ENCODE measurements at places on chromosomes 12 and 14.

DNA sequence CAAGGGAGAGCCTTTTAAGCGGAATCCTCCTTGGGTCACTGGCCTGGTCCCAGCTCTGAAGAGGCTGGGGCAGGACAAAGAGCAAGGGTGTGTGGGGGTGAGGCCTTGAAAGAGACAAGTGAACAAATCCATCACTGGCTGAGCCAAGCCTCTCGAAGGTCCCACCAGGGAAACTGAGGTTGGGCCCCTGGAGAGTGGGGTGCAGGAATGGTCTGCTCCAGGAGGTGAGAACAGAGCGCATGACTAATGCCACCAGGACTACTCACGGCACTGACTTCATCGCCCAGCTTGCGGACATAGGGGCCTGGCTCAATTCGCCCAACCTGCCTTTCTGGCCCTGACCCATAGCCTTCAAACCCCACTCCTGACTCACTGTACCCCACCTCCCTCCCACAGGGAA lies 19.2 kb upstream of the DEGS2 start:
- no peaks in the 10 kb centered on the region for H3K27me3 ChIP-seq
- H3K36me3 ChIP-seq, result no peaks in the 10 kb centered on the region
- H3K27ac ChIP-seq, result no peak overlapping the region
- H3K4me3 ChIP-seq, result no peak overlapping the region
- no peaks in the 10 kb centered on the region for H3K4me1 ChIP-seq

DNA sequence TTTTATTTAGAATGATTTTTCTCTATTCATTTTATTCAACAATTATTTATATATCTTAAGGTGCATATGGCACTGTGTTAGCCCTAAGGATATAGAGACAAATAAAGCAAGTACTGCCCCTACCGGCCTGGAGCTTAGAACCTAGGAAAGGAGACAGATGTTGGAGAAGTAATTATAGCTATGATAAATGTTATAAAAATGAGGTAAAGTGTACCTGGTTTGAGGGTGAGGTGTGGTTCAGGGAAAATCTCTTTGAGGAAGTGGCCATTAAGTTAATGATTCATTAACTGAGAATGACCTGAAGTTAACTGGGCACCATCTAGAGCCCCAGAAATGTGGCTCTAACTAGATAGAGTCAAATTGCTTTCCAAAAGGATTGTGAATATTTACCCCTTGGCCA lies 31.9 kb downstream of the CDKL1 start:
- H3K27ac ChIP-seq, result no peak overlapping the region
- H3K4me3 ChIP-seq, result no peak overlapping the region
- H3K4me1 ChIP-seq, result peaks cover 17% of the 10 kb centered on the region
- no peaks in the 10 kb centered on the region for H3K36me3 ChIP-seq
- H3K27me3 ChIP-seq, result no peaks in the 10 kb centered on the region
- no peak for DNase-seq

GRCh38 chr12:56127888-56128669 lies at the start of gene ESYT1:
Gene ESYT1 (plus strand): TSS chr12:56128267. CDS start chr12:56128320, 53 bp downstream.
- peak within 1 kb of the TSS; percentile 82 for H3K27ac ChIP-seq
- no peaks in the 10 kb centered on the region for H3K27me3 ChIP-seq
- H3K4me3 ChIP-seq, result peak within 1 kb of the TSS; percentile 81

GRCh38 chr14:66383257-66383656 lies 102.9 kb upstream of the CCDC196 start:
- H3K27me3 ChIP-seq, result no peaks in the 10 kb centered on the region
- no peak overlapping the region for H3K27ac ChIP-seq
- no peaks in the 10 kb centered on the region for H3K4me1 ChIP-seq
- DNase-seq, result no peak

GRCh38 chr14:90194706-90195105 lies 61.6 kb upstream of the PSMC1 start:
- H3K4me1 ChIP-seq, result no peaks in the 10 kb centered on the region
- H3K27me3 ChIP-seq, result no peaks in the 10 kb centered on the region
- H3K36me3 ChIP-seq, result no peaks in the 10 kb centered on the region
- DNase-seq, result no peak
- H3K4me3 ChIP-seq, result no peak overlapping the region
- H3K27ac ChIP-seq, result no peak overlapping the region

- DNase-seq, result no peak
- peaks cover 55% of the 10 kb centered on the region for H3K4me1 ChIP-seq
- H3K27me3 ChIP-seq, result no peaks in the 10 kb centered on the region
- no peak overlapping the region for H3K4me3 ChIP-seq
- H3K27ac ChIP-seq, result no peak overlapping the region
- no peaks in the 10 kb centered on the region for H3K36me3 ChIP-seq
These were observed 195.0 kb upstream of the AMIGO2 start for GRCh38 chr12:47274760-47275159.

DNA sequence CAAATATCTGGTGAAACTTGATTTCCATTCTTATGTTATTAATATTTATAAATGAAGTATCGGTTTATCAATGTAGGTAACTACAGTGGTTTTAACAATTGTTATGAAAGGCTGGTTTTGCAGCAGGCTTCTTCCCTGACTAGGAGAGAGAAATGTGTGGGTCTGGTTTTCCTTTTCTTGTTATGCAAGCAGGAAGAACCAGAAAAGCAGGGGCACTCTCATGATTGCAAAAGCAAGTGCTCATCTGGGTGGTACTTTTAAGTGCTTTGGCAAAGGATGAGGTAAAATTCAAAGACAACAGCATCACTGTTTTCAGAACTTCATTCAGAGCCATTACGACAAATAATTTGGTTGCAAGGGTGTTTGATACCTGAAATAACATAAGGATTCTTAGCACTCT lies 105.6 kb downstream of the PTPRO start:
- H3K27ac ChIP-seq, result no peak overlapping the region
- no peaks in the 10 kb centered on the region for H3K36me3 ChIP-seq
- no peak for DNase-seq

GRCh38 chr12:130051900-130052299 lies 110.4 kb upstream of the FZD10 start:
- no peak overlapping the region for H3K4me3 ChIP-seq
- no peaks in the 10 kb centered on the region for H3K36me3 ChIP-seq
- no peaks in the 10 kb centered on the region for H3K4me1 ChIP-seq
- no peak overlapping the region for H3K27ac ChIP-seq
- no peaks in the 10 kb centered on the region for H3K27me3 ChIP-seq

- H3K36me3 ChIP-seq, result peaks cover 39% of the 10 kb centered on the region
- DNase-seq, result no peak
- peaks cover 45% of the 10 kb centered on the region for H3K4me1 ChIP-seq
- no peaks in the 10 kb centered on the region for H3K27me3 ChIP-seq
- no peak overlapping the region for H3K4me3 ChIP-seq
- no peak overlapping the region for H3K27ac ChIP-seq
These were observed 3.7 kb downstream of the IFFO1 start for GRCh38 chr12:6552140-6552551.

- no peak overlapping the region for H3K27ac ChIP-seq
- H3K36me3 ChIP-seq, result no peaks in the 10 kb centered on the region
- no peaks in the 10 kb centered on the region for H3K4me1 ChIP-seq
These were observed 1001.9 kb downstream of the DIO2 start for GRCh38 chr14:79209418-79209817.

DNA sequence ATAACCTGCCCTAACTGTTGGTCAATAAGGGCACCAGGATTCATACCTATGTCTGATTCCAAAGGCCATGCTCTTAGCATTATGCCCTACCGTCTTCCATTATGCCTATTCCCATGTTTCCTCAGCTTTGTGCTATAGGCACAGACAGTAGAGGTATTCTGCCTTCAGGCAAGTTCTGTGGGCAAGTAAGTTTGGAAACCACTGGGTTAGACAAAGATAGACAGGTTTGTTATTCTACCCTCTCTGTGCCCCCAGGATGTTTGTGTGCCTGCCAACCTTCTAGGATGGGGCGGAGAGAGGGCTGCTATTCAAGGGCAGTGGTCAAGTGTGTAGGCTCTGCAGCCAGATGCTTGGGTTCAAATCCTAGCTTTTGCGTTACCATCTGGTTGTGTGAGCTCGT lies 4.6 kb downstream of the RAPGEF3 start:
- H3K27ac ChIP-seq, result no peak overlapping the region
- H3K27me3 ChIP-seq, result no peaks in the 10 kb centered on the region
- H3K36me3 ChIP-seq, result no peaks in the 10 kb centered on the region
- H3K4me3 ChIP-seq, result no peak overlapping the region
- H3K4me1 ChIP-seq, result peaks cover 32% of the 10 kb centered on the region

- DNase-seq, result no peak
- H3K4me1 ChIP-seq, result no peaks in the 10 kb centered on the region
- no peak overlapping the region for H3K27ac ChIP-seq
- no peaks in the 10 kb centered on the region for H3K27me3 ChIP-seq
- H3K4me3 ChIP-seq, result no peak overlapping the region
These were observed 148.2 kb upstream of the LMNTD1 start for GRCh38 chr12:25701290-25701689.

- H3K27ac ChIP-seq, result no peak overlapping the region
- no peak for DNase-seq
- no peaks in the 10 kb centered on the region for H3K27me3 ChIP-seq
- H3K4me1 ChIP-seq, result no peaks in the 10 kb centered on the region
- no peak overlapping the region for H3K4me3 ChIP-seq
These were observed 20.1 kb downstream of the LTBP2 start for GRCh38 chr14:74591899-74592298.

DNA sequence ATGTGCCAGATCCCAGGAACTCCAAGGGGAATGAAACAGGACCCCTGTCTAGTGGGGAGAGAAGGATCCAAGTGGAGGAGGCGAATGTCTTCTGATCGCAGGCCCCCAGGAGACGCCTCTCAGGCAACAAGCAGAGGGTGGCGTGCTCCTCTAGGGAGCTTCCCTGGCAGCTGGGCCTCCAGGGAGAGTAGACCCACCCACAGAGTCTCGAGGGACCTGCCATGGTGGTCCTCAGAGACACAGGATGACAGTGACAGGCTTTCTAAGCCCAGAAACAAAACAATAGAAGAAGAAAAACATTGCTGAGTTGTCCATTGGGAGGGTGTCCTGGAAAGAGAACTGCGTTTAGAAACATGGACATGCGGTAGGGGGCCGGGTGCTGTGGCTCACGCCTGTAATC lies 140.6 kb upstream of the MAP1LC3B2 start:
- no peak overlapping the region for H3K27ac ChIP-seq
- H3K27me3 ChIP-seq, result no peaks in the 10 kb centered on the region
- H3K4me1 ChIP-seq, result no peaks in the 10 kb centered on the region
- no peaks in the 10 kb centered on the region for H3K36me3 ChIP-seq
- no peak for DNase-seq

DNA sequence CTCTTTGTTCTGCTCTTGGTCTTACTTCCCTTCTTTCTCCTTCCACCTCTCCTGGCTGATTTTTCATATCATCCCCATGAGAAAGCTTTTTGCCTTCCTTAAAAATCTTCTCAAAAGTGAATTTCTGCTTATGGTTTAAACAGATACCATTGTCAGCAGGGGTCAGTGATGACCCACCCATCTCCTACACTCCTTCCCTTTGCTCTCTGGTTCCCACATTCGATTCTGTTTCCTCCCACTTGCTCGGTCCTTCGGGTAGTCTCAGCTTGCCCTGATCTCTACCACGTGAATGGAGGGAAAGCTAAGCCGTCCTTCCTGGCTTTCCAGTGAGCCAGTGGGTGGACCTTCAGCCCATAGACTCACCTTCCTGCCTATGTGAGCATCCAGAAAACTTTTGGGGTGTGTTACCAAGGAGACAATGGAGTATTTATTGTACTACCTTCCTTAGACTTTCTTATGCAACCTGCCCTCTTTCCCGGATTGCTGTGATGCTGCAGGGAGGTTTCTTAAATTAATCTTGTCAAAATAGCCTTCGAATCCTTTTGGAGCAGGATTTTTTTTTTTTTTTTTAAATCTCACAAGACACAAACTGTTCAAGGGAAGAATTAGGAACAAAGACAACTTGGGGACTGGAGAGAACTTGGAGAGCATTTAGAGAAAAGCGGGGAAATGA lies 306.3 kb downstream of the CACNA1C start:
- no peak overlapping the region for H3K27ac ChIP-seq
- peaks cover 12% of the 10 kb centered on the region for H3K4me1 ChIP-seq
- H3K36me3 ChIP-seq, result no peaks in the 10 kb centered on the region
- DNase-seq, result no peak
- no peak overlapping the region for H3K4me3 ChIP-seq

DNA sequence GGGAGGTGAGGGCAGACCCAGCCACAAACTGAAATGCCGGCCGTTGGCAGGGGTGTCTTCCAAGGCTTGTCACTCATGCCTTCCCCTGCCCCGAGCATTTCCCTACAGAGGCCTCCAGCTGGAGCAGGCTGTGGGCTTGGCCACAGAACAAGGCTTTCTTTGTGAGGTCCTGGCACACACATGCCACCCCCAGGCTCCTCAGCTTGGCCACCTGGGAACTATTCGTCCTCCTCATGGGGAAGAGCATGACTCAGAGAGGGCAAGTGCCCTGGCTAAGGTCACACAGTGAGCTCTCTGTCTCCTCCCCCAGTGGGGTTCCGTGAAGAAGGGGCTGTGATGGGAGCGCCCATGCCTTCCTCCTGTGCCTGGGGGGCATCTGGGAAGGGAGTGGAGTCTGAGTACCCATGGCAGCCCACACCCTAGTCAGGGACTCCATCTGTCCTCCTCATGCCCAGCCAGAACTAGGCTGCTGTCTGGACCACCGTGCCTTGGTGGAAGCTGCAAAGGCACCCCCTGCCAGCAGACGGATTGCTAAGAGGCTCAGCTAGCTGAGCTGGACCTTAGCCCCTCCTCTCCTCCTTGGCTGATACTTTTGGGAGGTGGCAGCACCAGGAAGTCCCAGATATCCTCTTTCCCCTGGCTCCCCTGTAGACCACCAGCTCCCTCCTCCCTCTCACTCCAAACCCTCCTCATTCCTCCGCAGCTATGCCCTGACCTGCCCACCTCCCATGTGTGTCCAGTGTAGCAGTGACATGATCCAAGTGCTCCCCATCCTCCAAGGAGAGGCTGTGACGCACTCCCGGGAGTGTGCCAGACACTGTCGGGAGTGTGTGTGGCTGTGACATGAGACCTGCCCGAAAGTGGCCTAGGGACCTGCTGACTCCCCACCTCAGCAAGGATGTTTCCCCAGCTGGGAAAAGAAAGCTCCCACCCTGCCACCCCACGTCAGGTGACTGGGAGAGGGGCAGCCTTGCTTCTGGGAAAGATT lies 21.4 kb downstream of the ABCB9 start:
- no peaks in the 10 kb centered on the region for H3K27me3 ChIP-seq
- no peak overlapping the region for H3K27ac ChIP-seq
- DNase-seq, result no peak
